ENCODE measurements at places on chromosomes 7 and 10. TPM values are rescaled to one million over a fixed set of nuclear protein-coding genes. Genes with fewer than 3 reads are reported as not detected.

AQP1 gene
- total RNA-seq, result 0.50 TPM

TMEM178B gene
- not detected for total RNA-seq

ZNF37A gene
- 11.4 TPM for total RNA-seq

STRIP2 gene
- total RNA-seq, result 14.8 TPM

NPFFR1 gene
- total RNA-seq, result not detected

THSD7A gene
- total RNA-seq, result 0.50 TPM

NPC1L1 gene
- total RNA-seq, result under 0.01 TPM

GPER1 gene
- total RNA-seq, result 3.0 TPM

STYXL1 gene
- total RNA-seq, result 38.6 TPM

NCF1 gene
- not detected for total RNA-seq

OR13A1 gene
- total RNA-seq, result not detected

CUX1 gene
- 64.9 TPM for total RNA-seq

SLIT1 gene
- 0.11 TPM for total RNA-seq

ABCA13 gene
- 1.1 TPM for total RNA-seq

ANKRD61 gene
- 0.44 TPM for total RNA-seq

LAMB1 gene
- total RNA-seq, result 292 TPM

PON2 gene
- total RNA-seq, result 49.4 TPM

FAM20C gene
- total RNA-seq, result 35.9 TPM

PILRA gene
- 0.12 TPM for total RNA-seq

GSDME gene
- 56.4 TPM for total RNA-seq

FLNC gene
- total RNA-seq, result 286 TPM

C7orf57 gene
- total RNA-seq, result not detected

POMZP3 gene
- total RNA-seq, result 1.8 TPM

TMEM140 gene
- total RNA-seq, result 6.2 TPM

TMEM196 gene
- not detected for total RNA-seq

MYOF gene
- 346 TPM for total RNA-seq

FAM25C gene
- total RNA-seq, result not detected

SNCG gene
- 7.5 TPM for total RNA-seq

DRGX gene
- total RNA-seq, result not detected

RHOBTB1 gene
- 16.4 TPM for total RNA-seq

VSTM4 gene
- total RNA-seq, result 1.1 TPM

SOSTDC1 gene
- total RNA-seq, result not detected

PTPN20 gene
- total RNA-seq, result 1.2 TPM

FAM149B1 gene
- total RNA-seq, result 24.9 TPM

TMEM270 gene
- not detected for total RNA-seq

UPK3BL2 gene
- total RNA-seq, result 0.87 TPM

GLCCI1 gene
- total RNA-seq, result 9.7 TPM

GSTO2 gene
- total RNA-seq, result 1.7 TPM

ABCB1 gene
- total RNA-seq, result 0.50 TPM

ZNF804B gene
- not detected for total RNA-seq

MKI67 gene
- 10.1 TPM for total RNA-seq

AKR1C1 gene
- total RNA-seq, result 86.1 TPM

NUTM2A gene
- total RNA-seq, result not detected

ZCCHC24 gene
- 19.6 TPM for total RNA-seq

LRRC4 gene
- 0.22 TPM for total RNA-seq

BAMBI gene
- total RNA-seq, result 0.77 TPM

FAM241B gene
- total RNA-seq, result 0.87 TPM

KMT2C gene
- total RNA-seq, result 29.6 TPM

COX19 gene
- total RNA-seq, result 10.2 TPM

CNNM1 gene
- 1.7 TPM for total RNA-seq

PON1 gene
- total RNA-seq, result not detected

ARHGEF35 gene
- 2.1 TPM for total RNA-seq

MYO1G gene
- total RNA-seq, result 0.11 TPM

ATP5MK gene
- 196 TPM for total RNA-seq

LIPK gene
- total RNA-seq, result not detected

FAM13C gene
- 0.50 TPM for total RNA-seq

NPS gene
- not detected for total RNA-seq

Data from uterine smooth muscle cell (primary cell).